Activated T-cell treated with anti-CD3 and anti-CD28 coated beads, Interleukin-2, amount 50 U/mL, for 48 hours (primary cell): ENCODE measurements at places on chromosomes 2 and 18.
A peak's percentile ranks its signal among the peaks of the same experiment; 100 is the strongest.

DNA sequence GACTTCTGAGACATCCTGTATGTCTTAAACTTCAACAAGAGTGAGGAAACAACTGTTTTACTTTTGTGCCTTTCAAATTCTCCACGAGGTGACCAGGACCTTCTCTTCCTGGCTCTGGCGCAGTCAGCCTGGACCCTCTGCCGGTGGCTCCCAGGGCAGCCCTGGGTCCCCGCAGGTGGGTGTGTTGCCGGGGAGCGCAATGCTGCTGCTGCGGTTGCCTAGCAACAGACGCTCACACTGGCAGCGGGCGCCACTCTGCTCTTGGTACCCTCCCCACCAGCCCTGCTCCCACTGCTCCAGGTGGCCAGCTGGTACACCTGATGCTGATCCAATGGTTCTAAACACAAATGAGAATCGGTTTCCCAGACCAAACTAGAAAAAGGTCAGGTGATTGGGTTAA is 58.7 kb downstream of the GNAL start:
- no peak for DNase-seq

DNA sequence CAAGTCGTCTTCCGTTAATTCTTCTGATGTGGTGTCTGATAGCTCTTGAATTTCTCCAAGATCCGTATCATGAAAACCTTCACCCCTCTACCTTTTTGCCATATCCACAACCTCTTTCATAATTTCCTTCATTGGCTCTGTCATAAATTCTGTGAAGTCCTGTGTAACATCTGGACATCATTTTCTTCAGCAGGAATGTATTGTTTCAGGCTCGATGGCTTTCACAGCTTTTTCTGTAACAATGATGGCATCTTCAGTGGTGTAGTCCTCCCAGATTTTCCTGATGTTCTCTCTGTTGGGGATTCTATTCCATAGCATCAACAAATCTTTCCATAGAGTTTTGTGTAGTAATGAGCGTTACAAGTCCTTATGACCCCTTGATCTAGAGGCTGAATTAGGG is 114.2 kb upstream of the EML6 start:
- no peak for DNase-seq

DNA sequence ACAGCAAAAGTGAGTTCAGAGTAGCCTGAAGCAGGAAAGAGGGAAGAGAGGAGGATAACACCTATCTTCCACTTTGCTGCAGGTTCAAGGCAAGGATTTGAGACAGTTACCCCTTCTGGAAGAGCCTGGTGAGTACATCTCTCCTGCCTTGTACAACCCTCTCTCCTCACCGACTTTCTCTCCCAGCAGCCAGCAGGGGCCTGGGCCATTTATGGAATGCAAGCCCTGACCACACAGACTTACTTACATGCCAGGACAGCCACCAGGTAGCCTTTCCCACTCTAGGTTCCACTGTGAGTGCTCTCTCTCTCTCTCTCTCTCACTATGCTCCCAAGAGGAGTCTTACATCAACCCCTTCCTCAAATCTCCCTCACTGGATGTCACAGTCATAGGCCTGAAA is 57.0 kb downstream of the BCL11A start:
- no peak for DNase-seq

DNA sequence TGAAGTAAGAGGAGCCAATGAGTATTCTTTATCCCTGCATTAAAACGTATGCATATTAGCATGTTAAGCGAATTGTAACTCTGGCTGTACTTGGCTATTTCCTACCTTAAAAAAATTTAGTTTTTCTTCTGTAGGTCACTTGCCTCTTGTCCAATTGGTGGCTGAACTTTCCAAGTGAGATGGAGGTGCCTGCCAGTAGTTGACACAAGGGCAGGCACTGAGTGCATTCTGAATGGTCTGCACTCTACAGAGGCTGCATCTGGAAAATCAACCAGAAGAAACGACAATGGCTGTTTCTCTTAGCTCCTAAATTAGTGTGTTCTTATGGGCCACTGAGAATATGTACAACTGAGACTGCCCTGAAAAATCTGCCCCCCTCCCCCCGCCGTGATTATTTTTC is 160.8 kb downstream of the PRPF40A start:
- no peak for DNase-seq

GRCh38 chr2:143398781-143399180 is 269.6 kb downstream of the ARHGAP15 start:
- DNase-seq, result no peak

- DNase-seq, result no peak
Observed at GRCh38 chr2:204538182-204539018, 6.9 kb upstream of the PARD3B start.

DNA sequence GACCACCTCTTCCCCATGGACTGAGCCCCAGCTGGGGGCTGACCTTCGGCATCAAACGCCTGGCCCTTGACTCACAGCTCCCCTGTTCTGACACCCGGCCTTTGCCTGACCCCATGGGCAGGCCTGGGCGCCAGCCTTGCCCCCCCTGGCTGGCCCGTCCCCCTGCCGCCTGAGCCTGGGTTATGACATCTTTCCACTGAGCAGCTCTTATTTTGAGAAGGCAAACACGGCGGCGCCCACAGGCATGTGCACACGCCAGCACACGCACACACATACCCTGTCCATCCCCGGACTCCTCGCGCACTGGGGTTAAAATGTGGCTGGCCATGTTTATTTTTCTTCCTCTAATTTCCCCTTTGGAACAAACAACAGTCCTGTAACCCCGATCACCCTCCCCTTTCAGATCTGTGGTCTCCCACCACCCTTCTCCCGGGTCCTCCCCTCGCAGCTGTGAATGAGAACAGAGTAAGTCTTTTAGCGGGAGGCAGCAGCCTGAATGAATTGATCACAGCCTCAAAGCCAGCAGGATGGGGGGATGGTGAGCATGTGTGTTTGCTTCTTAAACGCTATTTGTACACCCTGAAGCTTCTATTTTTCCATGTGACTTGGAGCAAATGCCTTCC is 11.8 kb upstream of the ATOH8 start:
- DNase-seq, result no peak

DNA sequence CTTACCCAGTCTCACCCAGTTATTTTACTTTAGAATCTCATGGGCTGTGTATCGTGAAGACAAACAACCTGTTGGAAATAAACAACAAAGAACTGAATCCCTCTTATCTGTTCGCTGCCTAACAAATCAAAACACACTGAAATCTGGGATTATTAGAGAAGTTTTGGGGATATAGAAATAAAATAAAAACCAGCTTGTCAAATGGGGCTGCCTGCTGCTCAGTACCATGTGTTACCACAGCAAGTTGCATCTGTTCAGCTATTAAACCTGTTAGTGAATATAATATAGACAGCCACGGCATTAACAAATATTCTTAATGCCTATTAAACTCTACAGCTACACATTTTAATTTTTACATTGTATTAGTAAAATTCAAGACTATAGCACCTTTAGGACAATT is 810.8 kb downstream of the NRXN1 start:
- no peak for DNase-seq

DNA sequence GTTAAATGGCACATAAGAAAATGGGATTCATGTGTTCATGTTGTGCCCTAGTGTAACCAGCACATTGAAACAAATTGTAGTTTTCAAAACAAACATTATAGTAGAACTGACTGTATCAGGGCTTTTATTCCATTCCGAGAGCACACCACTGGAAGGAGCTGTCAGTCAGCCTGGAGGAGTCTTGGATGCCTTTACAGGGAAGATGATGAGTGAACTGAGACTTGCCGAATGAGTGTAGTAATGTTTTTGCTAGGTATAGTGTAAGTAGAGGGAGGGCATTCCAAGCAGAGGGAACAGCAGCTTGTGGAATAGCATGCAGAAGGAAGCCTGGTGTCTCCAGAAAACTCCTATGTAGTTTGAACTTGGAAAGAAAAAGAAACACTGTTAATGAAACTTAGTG is 183.5 kb downstream of the MCFD2 start:
- no peak for DNase-seq

- DNase-seq, result no peak
Observed at GRCh38 chr2:241956521-241957110, 87.1 kb downstream of the RTP5 start.

DNA sequence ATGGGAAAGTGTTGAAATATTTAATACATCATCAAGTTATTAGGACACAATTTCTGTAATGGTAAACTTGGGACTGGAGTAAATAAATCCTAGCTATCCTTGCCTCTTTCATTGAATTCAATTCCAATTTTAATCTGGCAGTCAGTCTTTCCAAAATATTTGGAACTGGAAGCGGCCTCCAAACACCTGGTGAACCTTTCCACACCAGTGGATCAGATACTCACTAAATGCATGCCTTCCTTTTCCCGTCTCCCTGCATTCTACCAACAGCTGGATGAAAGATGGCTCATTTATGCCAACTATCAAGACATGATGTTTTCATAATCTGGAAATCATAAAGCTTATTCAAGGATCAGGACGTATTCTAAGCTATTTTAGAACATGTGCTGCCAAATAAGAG is 488.2 kb upstream of the SPHKAP start:
- no peak for DNase-seq

DNA sequence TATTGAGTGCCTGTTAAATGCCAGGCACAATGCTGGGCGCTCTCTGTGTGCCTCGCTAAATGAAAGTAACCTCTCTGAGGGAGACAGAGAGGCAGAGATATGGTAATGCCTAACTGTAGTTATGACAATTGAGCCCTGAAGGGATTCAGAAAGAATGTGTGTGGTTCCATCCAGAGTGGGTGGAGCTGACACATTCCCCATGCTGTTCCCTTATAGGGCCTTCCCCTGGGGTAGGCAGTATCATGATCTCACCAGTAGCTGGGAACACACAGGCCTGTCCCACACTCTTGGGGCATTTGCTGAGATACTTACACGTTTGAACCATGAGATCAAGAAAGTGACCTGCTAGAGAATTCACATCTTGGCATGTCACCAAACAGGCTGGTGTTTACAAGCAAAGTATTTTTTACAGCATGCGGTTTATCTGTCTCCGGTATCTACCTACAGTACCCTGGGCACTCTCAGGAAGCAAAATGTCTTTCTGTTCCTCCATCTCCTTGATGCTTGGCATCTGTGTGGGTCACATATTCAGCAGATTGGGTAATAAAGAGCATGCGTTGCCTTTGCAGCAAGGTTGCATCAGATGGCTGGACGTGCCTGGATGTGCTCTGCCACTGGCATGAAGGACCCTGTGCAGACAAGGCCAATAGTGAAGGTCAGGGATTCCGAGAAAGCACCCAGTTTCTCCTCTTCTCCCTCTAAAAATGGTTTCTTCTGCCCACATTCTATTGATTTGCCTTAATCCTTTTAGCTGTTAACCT is 9.4 kb downstream of the CTIF start:
- DNase-seq, result no peak

DNA sequence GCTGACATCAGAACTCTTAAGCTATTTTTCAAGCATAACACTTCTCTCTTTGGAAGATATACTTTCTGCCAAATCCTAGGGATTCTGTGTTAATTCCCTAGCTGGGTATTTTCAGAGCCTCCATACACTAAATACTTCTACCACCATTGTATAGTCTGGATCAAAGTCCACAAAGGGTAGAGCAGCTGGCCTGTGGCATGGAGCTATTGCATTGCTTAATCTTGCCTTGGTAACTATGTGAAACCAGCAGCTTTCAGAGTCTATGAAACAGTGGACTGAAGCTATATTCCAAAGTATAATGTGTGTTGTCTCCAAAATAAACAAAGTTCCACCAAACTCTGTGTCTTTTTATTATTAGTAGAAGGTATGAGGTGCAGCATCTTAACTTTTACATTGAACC is 296.9 kb upstream of the CDH19 start:
- DNase-seq, result no peak

DNA sequence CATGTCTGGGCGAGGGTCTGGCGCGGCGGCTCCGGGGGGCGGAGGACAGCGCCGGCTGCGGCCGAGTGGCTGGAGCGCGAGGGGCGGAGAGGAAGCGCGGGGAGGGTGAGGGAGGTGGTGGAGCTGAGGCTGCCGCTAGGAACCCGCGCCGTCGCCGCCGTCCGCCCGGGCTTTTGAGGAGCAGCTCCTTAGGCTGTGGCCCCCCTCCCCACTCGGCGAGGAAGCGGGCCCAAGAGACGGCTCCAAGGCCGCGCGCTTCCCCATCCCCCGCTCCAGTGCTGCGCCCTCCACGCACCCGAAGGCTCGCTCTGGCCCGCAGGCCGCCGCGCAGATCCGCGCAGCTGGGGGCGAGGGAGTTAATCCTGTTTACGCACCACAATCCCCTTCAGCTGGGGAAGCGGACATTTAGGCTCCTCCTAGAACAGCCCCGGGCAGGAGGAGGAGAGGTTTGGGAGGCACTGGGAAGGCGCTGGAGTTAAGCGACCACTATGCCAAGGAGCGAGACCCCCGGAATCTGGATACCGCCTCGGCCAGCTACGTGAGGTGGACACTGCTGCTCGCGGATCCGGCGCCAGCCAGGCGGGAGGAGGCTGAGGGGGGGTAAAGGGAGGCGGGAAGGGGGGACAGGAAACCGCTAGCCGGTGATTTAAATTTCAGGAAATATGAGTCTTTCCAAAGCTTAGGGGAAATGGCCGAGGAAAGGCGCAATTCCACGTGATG is at the start of gene CNRIP1:
Gene CNRIP1 (minus strand): TSS at position 552 of the 720 bp plus-strand sequence. CDS start 549 bp downstream, at position 3.
- peak; percentile 19 for DNase-seq

DNA sequence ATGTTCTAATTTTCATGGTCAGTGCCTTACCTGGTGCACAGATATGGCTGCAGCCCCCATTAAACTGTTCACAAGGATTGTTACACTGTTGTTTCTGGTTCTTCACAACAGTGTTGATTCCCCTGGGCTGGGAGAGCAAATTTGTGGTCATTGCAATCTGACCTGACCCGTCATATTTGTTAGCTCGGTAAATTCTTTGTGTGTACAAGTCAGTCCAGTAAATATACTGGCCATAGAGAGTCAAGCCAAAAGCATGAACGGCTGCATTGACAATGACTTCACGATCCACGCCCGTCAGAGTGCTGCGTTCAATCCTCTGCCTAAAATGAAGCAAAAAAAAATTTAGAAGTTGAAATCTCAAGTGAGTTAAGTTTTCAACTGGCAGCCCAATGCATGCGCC is 134.6 kb downstream of the DHRS9 start:
- DNase-seq, result no peak

DNA sequence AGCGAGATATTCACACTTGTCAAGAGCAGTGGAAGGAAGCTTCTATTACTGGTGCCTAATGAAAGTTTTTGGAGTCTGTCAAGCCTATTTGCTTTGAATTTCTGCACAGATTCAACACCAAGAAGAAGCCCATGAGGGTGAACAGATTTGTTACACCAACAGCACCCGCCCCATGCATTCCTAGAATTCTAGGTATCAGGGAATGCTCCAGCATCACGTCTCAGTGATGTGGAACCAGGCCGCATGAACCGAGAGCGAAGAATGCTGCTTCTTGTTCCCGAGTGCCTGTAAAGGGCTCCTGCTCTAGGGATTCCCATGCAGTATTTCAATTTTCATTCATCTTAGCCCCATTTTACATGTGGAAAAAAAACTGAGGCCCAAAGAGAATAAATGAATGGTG is 69.7 kb downstream of the KCNF1 start:
- DNase-seq, result no peak

- DNase-seq, result no peak
Observed at GRCh38 chr2:230230087-230230486, 4.6 kb downstream of the SP140 start.

- DNase-seq, result no peak
Observed at GRCh38 chr2:22450831-22451230, 934.1 kb upstream of the KLHL29 start.

DNA sequence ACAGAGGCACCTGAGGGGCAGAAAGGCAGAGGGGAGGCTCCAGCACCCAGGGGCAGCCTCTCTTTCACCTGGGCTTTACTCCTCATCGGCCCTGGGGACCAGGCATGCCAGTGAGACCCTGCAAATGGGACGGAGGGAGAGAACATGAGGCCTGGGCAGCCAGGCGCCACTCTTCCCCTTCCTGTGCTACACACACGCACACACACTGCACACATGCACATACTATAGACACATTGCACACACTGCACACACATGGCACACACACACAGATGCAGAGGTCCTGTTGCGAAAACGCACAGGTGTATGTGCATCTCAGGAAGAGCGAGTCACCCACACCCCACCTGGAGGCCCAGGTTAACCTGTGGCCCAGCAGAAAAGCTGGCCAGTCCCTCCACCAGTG is 3.4 kb upstream of the RAB6D start:
- no peak for DNase-seq
